Activated naive CD4-positive, alpha-beta T cell treated with anti-CD3 and anti-CD28 coated beads for 36 hours (primary cell): ENCODE measurements at places on chromosomes 16 and 17. TPM values are rescaled to one million over a fixed set of nuclear protein-coding genes. Genes with fewer than 3 reads are reported as not detected.

Gene CFAP97D1
- not detected for total RNA-seq

DNA sequence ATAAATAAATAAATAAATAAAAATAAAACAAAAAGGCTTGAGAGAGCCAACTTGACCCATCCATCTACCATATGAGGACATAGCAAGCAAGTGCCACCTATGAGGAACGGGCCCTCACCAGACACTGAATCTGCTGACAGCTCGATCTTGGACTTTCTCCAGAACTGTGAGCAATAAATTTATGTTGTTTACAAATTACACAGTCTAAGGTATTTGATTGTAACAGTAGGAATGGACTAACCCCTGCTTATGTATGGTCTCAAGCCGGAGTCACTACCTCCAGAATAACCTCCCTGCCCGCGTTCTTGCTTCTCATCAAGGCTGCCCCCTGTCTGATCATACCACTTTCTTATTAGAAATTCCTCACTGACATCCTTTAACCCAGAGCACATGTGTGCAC lies 9.9 kb downstream of the SLC5A11 start:
- no peak for DNase-seq

Gene CX3CL1
- total RNA-seq = not detected

Gene LPO
- total RNA-seq = not detected

DNA sequence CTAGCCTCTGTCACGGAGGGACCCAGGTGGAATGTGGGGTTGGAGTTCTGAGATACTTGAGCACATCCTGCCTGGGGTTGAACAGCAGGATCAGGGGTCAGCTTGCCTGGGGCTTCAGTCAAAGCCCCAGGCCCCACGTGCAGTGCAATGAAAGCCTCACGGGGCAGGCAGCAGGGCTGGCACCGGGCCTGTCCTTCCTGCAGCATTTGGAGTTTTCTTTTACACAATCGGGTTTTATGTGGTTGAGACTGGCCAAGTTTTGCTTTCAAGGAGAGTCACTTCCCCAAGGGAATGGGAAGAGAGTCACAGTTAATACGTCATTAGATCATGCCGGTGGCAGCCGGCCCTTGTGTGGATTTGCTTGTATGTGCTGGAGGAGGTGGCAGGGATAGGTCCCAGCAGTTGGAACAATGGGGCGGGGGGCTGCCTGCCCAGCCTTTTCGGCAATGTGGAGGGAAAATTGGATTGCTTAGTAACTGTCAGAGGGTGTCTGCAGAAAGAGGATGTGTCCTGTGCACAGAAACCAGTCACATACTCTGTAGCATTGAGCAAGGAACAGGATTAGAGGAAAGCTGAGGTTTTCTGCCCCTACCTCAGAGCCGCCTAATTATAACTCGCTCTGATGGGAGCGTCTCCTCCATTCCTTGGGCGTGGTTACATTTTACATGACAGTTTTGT lies 4.5 kb downstream of the RMI2 start:
- no peak for DNase-seq

GRCh38 chr16:22789281-22789945 lies 24.5 kb upstream of the HS3ST2 start:
- DNase-seq = no peak
